ENCODE measurements at places on chromosomes 12 and 14. TPM values are rescaled to one million over a fixed set of nuclear protein-coding genes. Genes with fewer than 3 reads are reported as not detected.

DNA sequence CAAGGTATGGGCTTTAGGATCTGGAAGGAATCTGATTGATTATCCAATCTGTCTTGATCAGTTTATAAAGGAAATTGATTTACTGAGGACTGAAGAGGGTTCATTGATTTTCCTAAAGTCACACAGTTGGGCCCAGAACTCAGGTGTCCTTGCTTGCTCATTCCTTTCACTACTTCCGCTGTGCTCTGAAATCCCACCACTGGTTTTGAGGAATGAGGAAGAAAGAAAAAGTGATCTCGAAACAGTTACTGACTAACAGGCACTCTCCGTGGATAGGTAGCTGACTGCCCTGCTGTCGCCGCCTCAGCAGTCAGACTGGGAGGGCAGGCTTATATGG is at the start of gene FITM1:
TSS of gene FITM1 (plus strand) at position 280 of the 337 bp plus-strand sequence. CDS start 905 bp downstream, outside the sequence.
- no peak for DNase-seq

DNA sequence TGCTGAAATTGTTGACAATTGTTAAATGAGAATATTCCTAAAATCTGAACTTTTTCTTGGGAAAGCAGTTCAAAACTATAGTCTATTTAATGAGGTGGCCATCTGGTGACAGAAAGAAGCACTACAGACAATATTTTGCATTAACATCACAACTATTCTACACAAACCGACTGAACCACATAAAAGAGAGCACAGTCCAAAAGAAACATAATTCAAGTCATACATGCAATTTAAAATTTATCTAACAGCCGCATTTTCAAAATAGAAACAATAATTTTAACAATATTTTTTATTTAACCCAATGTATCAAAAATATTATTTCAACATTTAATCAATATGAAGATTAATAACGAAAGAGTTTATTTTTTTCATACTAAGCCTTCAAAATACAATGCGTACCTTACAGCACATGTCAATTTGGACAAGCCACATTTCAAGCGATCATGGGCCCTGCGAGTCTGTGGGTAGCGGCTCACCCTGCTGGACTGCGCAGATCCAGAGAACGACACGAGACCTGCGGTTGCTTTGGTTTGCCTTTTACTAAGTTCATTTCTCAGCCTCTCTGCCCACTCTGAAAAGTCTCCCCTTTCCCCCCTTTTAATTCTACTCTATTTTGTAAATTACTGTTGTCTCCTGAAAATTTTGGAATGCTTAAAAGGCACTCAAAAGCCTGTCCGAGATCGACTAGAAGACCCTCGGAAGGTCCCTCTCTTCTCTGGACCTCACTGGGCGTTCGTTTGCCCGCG is 947 bp upstream of the LRRC9 start:
- DNase-seq: no peak

- DNase-seq: no peak
These were observed 84.4 kb upstream of the NEDD1 start for GRCh38 chr12:96822641-96823040.

- no peak for DNase-seq
These were observed 1.2 kb upstream of the PTGER2 start for GRCh38 chr14:52312931-52313355.

DNA sequence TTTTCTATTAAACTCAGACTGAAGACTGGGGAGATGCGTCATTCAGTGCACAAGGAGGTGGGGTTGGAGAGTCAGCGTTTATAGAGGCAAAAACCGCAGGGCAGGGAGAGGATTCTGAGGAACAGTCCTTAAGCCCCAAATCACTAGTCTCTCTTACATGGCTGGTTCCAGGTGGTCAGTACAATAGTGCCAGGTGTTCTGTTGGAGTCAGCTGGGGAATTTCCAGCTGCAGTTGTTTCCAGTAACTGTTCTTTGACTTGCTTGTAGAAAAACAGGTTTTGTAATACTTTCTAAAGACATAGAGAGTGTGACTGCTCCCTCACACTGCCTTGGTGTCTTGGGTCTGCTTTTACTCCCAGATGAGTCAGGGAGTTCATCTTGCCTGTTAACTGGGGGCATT is 192.2 kb downstream of the TMTC3 start:
- peak; percentile 24 for DNase-seq

DNA sequence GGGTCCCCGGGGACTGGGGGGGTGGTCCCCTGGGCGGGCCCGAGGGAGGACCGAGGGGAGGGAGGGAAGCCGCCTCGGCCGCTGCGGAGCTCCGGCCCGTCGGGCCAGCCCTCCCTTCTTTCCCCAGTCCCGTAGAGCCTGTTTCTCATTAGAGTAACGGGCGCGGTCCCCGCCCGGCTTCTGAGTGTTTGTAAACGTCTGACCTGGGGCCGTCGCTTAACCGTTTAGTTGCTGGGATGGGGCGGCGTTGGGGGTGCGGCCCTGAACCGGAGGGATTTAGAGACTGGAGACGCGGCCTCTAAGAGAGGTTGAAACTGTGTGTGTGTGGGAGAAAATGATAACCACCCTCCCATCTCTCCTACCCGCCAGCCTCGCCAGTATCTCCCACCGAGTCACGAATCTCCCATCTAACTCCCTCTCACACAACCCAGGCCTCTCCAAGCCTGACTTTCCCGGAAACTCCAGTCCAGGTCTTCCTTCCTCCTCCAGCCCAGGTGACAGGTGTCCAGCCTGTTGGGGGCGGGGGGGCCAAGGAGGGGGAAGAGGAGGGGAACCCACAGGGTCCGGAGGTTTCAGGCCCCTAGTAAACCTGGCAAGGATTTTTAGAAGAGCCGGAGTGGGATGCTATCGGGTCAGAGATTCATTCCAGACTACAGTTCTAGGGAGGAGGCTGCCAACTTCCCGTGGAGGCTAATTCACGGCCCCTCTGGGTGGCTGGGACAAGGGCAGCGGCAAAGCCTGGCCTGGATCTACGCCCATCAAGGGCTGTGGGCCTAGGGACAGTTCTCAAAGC is 1.1 kb upstream of the NFATC4 start:
- peak; percentile 92 for DNase-seq

DNA sequence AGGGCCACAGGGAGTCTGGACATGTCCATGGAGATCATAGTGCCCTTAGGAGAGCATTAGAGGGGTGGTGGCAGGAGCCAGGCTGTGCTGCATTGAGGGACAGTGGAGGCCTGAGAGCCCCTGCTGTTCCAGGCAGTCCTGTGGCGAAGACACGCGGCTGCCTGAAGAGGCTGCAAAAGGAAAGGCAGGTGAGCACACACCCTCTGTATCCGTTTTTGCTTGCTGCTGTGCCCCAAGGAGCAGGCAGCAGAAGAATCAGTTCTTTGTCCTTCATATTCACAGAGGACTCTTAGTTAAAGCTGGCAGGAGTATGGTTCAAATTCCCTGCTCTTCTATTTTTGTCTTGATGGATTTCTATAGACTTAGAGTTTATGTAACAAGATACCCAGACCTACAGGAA is 4.5 kb downstream of the SLC35E3 start:
- DNase-seq: no peak

DNA sequence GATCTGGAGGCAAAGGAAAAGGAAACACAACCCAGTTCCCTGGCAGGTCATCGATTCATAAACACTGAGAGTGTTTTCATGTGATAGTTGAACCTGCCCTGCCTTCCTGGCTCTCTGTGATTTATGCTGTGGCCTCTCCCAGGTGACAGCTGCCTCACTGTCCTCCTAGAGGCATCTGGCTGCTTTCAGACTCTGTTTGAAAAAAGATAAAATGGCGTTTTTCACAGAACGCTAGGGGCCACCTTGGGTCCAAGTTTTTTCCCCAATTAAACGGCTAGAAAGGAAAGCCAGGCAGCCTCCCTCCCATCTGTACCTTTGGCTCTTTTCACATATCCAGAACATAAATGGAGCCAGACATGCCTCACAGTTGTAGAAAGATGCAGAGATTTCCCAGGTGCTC is 252.6 kb upstream of the CCDC196 start:
- DNase-seq: no peak

GRCh38 chr12:92080911-92081285 is 64.7 kb downstream of the BTG1 start:
- no peak for DNase-seq

GRCh38 chr14:71245659-71246361 is 338.6 kb downstream of the PCNX1 start:
- DNase-seq: no peak

- no peak for DNase-seq
These were observed 50.5 kb downstream of the ADIPOR2 start for GRCh38 chr12:1741154-1741949.

DNA sequence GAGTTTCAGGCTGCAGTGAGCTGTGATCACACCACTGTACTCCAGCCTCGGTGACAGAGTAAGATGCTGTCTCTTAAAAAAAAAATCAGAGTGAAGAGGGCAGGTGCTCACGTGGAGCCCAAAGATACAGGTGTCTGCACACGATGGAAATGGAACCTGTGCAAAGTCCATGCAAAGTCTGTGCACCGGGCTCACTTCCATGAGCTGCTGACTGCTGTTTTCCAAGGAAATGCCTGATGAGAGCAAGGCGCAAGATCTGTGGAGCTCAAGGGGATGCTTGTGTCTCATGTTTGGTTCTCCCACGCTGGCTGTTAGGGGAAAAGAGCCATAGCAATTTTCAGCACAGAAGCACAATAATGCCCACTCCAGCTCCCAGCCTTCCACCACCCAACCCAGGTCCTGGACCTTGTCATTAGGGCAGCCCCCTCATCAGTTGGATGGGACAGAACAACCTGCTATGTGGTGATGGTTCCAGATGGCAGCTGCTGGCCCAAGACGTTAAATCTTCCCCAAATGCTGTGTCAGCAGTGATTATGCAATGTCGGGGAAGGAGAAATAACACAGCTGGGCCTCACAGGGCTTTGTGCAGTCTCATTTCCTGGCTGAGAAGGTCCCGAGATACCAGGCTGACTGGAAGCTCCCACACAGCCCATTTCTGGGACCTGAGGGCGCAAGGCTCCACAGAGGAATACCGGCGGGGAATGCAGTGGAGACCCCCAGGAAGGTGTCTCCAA is 27.9 kb upstream of the DICER1 start:
- no peak for DNase-seq

GRCh38 chr14:77043177-77043983 is 14.9 kb upstream of the IRF2BPL start:
- DNase-seq: no peak

GRCh38 chr12:122203301-122204166 is at the start of gene B3GNT4:
Gene B3GNT4 (plus strand): TSS chr12:122203709. CDS start chr12:122204619, 910 bp downstream.
- DNase-seq: no peak

GRCh38 chr12:26821212-26821701 is 11.7 kb downstream of the ITPR2 start:
- DNase-seq: no peak

GRCh38 chr12:103620395-103620794 is 33.3 kb downstream of the STAB2 start:
- DNase-seq: no peak

- DNase-seq: no peak
These were observed 11.1 kb upstream of the CMAS start for GRCh38 chr12:22034709-22035506.

GRCh38 chr14:52023518-52023917 is 34.2 kb downstream of the RTRAF start:
- DNase-seq: no peak

DNA sequence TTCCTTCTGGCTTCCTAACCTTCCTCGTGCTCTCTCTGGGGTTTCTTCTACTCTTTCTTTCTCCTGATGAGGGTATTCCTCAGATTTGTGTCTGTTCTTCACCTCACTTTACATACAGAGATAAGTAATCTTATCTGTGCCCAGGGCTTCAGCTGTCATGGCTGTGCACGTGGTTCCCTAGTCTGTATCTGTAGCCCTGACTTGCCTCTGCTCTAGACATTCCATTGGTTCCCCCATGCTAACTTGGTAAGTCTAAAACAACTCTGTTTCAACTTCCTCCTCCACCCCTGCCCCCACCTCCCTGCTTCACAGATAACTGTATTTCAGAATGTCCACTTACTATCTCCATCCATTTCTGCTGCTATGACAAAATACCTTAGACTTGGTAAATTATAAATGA is 10.8 kb downstream of the DIP2B start:
- DNase-seq: no peak

DNA sequence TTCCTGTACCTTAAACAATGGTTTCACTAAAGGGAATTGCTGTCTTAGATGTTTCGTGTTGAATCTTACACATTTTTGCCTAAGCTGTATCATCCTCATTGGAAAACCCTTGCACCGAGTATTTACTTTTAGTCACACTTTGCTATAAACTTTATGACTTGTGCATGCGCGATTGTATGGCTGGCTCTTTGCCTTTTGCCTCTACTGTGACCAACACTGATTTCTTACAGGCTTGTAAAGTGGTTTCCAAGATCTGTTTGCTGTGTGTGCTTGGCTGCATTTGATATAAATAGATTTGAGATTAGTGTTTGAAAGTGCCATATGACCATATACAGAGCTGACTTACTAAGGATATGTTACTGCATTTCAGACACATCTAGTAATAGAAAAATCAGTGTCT is 40.5 kb downstream of the RASSF3 start:
- no peak for DNase-seq

The NGB gene
- not detected for total RNA-seq

The FCF1 gene
- total RNA-seq: 34.6 TPM

The SERPINA12 gene
- not detected for total RNA-seq

The MAP3K9 gene
- 6.3 TPM for total RNA-seq

The B4GALNT1 gene
- 2.6 TPM for total RNA-seq

The GALNT6 gene
- total RNA-seq: 48.2 TPM

The PRH2 gene
- total RNA-seq: not detected

The WIF1 gene
- total RNA-seq: not detected

The SLC39A9 gene
- total RNA-seq: 71.1 TPM
